A549 treated with Hydrocortisone at 1 μM for 4 hours (cell line): ENCODE measurements at places on chromosomes 6 and 20. TPM values are rescaled to one million over a fixed set of nuclear protein-coding genes. Genes with fewer than 3 reads are reported as not detected.

MMP24 gene
- total RNA-seq, result 29.2 to 32.4 TPM (median 29.6 TPM) in 5 replicates

IRAK1BP1 gene
- 0.64 to 0.97 TPM (median 0.68 TPM) in 5 replicates for total RNA-seq

OLIG3 gene
- total RNA-seq, result not detected in 5 replicates

HIVEP2 gene
- total RNA-seq, result 2.1 to 5.0 TPM (median 3.6 TPM) in 5 replicates
